ENCODE measurements at places on chromosomes 13 and 19.

GRCh38 chr13:40764587-40765403 lies 6.2 kb downstream of the MRPS31 start:
- DNase-seq, result no peak

DNA sequence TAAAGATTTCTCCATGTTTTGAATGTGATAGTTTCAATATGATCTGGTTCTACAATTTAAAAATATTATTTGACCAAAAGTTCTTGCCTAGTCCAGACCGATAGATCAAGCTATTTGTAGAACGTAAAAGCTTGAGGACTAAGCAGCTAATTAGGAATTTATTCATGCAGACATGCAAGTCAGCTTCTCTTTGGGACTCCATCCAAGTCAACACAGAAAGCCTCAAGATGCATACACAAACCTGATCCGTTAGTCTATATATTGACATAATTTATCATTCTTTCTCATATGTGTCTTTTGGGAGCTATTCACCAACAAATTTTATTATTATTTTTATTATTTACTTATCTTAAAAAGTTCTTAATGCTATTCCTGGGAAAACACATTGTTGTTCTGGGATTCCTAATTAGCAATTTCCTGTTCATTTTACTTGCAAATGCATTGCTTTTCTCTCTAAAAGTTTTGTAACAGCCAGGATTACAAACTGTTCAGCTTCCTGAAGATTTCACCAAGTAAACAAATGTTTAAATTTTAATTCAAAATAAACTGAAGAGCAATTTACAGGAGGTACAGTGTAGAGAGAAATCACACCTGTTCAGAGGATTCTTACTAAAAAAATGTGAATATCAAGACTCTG lies 375.3 kb downstream of the GPC5 start:
- no peak for DNase-seq

DNA sequence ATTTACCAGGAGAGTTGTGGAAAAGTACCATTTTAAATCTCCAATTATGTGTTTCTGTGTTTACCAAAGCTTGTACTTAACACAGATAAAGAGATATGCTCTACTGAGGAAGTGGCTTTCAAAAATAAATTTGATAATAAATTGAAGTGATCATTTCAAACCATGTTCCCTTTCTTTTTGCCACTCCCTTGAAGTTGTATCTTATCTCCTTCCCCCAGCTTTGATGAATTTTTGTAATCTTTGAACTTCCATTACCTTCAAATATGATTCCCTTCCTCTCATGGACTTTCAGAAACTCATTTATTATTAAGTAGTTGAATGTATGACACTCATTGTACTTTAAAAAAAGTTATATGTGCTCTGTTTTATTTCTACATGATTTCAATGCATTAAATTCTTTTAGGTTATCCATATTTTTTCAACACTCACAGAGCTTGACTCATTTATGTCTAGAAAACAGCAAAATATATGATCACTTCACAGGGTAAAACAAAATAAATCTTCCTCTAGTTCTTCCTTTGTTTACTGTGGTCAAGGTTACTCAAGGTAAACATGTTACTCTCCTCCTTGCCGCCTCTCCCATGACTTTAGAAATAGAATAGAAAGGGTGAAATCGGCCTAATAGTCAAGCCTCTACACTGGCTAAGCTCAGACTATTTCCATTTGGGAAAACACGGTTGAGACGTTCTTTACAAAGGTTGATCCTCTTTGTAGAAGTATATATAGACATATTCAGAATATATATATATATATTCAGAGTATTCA lies 251.2 kb upstream of the SPRY2 start:
- no peak for DNase-seq

DNA sequence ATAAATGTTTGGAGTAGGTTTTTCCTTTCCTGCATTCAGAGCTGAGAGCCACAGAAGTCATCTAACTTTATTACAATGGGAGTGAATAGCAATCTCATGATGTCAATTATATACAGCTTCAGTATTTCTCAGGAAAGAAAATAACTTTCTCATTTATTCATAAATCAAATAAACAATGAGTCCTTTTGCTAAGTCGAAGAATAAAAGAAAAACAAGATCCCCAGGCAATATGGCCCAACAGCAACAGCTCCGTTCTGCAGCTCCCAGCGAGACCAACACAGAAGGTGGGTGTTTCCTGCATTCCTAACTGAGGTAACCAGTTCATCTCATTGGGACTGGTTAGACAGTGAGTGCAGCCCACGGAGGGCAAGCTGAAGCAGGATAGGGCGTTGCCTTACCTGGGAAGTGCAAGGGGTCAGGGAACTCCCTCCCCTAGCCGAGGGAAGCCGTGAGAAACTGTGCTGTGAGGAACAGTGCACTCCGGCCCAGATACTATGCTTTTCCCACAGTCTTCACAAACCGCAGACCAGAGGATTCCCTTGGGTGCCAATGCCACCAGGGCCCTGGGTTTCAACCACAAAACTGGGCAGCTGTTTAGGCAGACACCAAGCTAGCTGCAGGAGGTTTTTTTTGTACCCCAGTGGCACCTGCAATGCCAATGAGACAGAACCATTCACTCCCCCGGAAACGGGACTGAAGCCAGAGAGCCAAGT lies 128.2 kb downstream of the SLITRK1 start:
- no peak for DNase-seq

DNA sequence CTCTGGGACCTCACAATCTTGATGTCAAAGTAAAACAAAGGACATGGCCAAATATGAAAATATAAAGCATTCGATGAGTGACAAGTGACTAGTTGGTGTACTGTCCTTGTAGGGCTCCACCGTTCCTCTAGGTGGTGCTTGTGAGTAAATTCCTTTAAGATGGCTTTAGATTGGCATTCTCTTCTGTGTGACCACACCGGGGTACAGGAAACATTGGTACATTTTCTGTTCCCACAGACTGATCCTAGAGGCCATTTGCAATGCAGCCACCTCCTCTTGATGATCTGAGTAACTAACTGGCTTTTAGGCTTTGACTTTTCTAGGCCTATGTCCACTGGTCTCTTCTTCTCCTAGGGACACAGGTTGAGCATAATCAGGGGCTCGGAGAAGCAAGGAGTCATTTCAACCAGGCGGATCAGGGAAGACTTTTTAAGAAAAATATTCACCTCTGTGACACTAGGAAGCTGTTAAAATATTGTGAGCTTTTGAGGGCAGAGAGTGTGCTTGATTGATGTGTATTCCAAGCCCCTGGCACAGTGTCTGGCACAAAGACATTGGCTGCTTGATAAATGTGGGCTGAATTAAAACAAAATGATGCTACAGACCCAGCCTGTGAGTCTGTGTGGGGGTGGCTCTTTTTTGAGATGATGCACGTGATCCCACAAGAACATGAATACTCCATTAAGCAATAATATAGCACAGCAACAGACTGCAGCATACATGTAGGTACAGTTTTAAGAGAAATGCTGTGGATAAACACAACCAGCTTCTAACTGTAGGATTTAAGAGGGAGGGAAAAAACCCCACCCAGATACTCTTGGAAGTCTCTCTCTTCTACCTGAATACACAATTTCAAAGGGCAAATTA lies 21.0 kb downstream of the EPSTI1 start:
- DNase-seq, result peak; percentile 19

GRCh38 chr13:26618726-26619125 lies 61.2 kb downstream of the WASF3 start:
- DNase-seq, result no peak
